AG08395 (cell line): ENCODE measurements at places on chromosomes 1 and 21.

- no peak for DNase-seq
These were observed 38.9 kb downstream of the UMODL1 start for GRCh38 chr21:42109873-42110525.

DNA sequence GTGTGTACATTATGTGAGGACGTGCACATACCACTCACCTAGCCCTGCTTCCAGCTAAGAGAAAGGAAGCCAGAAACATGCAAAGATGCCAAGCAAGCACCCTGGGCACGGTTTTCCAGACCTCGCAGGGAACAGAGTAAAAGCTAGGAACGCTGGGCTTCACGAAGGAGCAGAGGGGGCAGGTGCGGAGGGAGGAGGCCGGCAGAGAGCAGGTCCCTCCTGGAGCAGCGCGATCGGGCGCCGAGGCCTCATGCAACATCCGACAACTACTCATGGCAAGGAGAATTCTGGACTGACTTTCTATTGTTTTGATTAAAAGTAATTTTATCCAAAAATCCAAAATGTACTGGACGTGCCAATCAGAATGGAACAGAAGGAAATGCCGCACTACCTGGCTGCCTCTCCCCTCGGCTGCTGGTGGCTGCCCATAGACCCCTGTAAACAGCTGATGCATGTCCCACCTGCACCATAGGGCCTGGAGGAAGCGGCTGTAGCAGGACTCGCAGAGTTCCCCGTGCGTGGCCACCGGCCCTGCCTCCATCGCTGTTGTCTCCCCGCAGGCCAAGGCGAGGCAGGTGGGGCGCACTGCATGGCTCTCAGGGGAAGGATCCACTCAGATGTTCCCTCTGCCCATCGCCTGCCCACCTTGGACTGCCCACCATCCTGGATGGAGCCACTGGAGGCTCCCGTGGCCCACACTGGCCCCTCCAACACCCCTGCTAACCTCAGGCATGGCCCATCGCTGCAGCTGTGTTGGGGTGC, 93.5 kb downstream of the WDR4 start:
- DNase-seq, result no peak

GRCh38 chr1:30778154-30778978, 20.8 kb upstream of the LAPTM5 start:
- DNase-seq, result peak; percentile 54

DNA sequence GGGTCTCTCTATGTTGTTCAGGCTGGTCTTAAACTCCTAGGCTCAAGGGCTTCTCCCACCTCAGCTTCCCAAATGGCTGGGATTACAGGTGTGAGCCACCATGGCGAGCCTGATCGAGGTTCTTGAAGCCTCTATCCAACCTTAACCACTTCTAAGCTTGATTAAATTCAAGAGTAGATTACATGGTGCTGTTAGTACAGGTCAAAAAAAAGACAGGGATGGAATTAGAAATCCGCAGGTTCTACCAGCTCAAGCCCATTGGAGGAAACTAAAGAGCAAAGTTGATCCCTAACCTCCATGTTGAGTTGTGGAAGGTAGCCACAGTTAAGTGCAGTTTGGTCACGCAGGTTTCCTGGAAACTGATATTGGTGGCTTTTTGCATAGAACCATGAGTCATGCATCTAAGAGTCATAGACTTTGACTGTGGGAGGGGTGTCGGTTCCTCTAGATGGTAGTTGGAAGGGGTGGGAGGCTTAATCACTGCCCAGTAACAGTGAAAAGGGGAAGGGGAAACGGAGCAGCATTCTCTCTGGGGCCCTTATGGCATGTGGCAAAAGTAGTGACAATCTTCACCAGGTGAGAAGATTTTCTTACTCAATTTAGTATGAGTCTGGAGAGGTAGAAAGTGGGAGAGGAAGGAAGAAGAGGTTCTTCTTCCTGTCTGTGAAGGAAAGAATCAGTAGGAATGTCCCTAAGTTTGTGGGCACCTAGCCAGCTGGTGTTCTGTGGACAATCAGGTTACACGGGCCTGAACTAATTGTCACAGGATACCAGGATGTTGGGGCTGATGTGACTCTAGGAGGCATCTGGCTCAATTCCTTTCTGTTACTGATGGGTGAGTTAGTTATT, 7.0 kb downstream of the CD53 start:
- DNase-seq, result no peak

DNA sequence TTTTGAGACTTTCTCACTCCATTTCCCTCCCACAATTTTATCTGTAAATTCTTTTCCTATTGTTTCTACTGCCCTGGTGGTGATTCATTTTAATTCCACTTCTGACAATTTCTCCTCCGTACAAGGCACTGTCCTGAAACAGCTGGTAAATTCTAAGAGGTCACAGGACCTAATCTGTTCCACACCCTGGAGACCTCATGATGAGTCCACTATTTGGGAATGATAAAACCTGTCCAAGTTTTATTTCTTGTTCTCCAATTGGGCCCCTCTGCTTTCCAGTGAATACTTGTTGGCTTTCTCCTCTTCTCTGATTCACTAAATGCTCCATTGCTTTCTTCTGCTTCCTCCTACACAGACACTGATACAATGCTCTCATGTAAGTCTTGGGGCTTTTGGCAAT, 343.1 kb upstream of the DUSP10 start:
- DNase-seq, result peak; percentile 82

- DNase-seq, result no peak
These were observed 140.4 kb upstream of the BEND5 start for GRCh38 chr1:48917070-48917454.

DNA sequence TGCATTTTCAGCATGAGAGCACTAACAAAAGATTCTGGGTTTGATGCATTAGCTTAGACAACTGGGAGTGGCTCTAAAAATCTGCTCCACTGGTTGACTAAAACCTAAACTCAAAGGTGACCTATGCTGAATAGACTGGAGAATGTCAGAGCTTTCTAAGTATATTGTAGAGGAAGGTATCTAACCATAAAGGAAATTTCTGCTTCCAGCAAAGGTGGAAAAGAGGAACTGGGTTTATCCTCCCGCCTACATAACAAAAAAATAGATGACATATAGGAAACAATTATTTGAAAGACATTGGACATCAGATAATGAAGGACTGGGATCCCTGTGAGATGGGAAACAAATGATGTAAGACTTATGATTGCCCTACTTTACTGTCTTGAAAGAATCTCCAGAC, 35.8 kb upstream of the CR2 start:
- no peak for DNase-seq
